ENCODE measurements at places on chromosomes 13 and 19.
A peak's percentile ranks its signal among the peaks of the same experiment; 100 is the strongest.

DNA sequence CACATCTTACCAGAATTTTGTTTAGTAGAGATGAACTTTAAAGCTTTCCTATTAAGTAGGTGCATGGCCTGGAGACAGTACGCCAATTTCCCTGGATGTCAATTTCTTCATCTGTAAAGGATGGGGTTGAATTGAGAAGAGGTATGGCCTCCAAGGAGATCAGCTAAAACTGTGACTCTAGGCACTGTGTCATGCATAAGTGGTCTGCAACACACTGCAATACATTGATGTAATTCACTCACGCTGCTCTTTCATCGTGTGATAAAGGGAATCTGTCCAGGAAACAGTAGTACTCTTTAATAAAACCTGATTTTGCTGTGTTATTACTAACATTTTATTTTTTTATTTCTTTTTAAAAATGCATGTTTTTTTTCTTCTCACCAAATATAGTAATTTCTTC lies 795.8 kb downstream of the DIAPH3 start:
- no peak for DNase-seq

GRCh38 chr19:17599780-17600179 lies 44.3 kb downstream of the COLGALT1 start:
- DNase-seq: no peak

DNA sequence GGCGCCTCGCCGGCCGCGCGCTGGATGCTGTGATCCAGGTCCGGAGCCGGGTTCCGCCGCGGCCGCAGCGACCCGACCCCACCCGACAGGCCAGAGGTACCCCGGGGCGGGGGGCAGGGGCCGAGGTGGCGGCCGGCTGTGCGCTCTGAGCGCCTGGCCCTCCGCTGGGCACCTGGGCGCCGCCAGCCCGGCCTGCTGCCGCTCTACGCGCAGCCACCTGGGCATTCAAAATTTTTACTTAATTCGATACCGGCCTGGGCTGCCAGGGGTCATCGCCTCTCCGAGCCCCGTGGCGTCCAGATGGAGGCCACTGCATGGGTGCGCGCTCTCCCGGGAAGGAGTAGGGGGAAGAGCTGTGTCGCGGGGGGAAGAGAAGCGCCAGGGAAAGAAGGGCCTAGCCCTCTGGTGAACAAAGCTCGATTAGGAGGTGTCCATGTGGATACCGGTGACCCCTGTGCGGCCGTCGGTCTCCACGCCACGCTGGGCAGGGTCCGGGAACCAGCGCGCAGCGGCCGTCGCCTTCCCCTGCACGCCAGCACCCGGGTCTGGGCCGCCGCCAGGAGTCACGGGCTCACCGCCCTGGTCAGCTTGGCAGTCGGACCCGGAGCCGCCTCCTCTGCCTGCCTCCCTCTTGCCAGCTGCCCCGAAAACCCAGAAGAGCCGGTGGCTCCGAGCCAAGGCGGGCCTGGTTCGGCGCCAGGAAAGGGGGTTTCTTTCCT lies 666 bp downstream of the BIVM start:
- peak; percentile 61 for DNase-seq

- peak; percentile 97 for DNase-seq
Measured at GRCh38 chr19:3721131-3721886, 13.1 kb downstream of the TJP3 start.

DNA sequence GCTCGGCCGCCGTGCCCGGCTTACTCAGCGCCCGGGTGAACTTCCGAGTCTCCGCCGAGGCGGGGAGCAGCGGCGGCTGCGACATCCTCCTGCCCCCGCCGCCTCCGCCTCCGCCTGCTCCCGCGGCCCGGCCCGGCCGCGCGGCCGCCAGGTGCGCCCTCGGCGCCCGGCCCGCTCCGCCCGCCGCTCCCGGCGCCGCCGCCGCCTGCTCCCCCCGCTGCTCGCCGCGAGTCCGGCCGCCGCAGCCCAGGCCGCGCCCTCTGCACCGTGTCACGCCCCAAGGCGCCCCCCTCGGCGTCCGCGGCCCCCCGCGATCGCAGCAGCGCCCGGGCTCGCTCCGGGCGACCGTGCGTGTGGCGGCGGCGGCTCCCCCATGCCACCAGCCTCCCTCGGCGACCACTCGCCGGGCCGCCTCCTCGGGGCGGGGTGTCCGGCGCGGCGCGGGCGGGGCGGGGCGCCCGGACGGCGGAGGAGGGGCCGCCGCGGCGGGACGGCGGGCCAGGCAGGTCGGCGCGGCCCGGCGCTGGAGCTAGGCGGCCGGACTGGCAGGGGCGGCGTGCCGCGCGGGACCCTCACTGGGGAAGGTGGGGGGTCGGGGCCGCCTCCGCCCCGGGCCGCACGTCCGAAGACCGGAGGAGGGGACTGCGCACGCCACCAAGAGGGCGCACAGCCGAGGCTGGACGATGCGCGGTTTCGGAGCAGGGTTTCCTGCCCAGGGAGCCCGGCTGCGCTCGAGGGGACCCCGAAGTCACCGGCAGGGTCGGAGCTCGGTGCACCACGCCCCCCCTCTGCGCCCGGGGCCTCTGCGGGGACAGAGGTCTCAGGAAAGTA lies 108.6 kb upstream of the DOCK9 start:
- DNase-seq: peak; percentile 70

Measured in WERI-Rb-1 (cell line).